ENCODE measurements at places on chromosomes 6 and 20.

DNA sequence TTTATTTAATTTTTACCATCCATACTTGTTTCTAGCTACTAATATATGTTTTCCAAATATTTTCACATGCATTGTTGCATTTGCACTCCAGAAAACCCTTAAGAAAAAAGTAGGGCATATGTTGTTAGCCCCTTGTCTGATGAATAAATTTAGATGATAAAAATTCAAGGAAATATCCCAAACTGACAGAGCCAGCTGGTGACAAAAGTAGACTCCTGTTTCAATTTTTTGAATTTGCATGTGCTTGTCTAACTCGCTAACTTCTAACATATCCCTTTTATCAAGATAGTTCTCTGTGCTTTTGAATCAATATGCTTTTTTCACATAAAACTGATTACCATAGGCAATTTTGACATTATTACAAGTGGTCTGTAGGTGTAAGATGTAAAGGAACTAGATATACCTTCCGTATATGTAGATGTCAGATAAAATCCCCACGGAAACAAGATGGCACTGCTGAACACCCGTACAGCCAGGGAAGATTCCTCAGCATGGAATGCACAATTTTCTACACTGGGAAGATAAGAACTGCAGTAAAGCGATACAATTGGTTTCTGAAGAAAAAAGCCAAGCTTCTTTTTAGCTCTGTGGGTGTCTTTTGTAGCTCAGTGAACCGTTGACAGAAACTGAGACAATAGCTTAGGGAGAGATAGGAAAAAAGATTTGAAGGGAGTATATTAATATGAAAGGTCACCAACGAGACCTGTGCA lies 437.6 kb upstream of the RNF217 start:
- no peak for DNase-seq

DNA sequence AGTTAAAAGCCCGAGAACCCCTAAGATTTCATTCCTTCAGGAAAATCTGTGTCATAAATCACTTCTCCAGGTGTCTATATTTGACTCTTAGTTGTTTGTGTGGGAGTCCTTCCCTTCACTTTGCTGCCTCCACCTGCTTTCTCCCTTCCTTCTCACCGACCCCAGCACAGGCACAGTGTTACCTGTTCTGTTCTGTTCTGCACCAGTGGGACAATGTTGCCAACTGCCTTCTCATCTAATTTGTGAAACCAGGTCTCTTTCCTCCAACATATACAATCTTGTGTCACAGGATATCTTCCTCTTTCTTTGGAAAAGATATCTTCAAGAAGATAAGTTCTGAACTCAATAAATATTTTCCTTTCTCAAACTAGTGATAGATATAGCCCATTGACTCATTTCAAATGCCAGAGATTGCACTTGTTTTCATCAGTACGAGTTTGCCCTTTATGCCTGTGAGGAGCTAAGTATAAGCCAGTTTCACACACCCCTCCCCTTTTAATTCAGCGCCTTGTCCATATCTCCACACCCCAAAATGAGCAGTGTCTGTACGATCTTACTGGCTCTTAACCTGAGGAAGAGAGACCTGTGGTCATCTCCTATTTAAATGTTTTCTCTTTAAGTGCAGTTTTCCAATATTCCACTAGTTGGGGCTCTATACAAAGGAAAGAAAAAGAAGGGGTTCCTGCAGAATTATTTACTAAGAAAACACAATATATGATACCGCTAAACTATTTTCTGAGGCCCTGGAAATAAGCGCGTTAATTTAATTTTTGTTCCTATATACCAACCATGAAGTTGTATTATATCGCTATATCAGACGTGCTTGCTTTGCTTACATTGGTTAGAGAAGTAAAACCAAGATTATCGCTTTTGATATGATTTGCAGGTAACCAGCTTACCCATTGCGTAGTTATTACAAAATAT lies 81.6 kb upstream of the PREP start:
- DNase-seq, result no peak

- no peak for DNase-seq
Measured at GRCh38 chr6:141056945-141057625, 1075.6 kb upstream of the GJE1 start.

- DNase-seq, result no peak
Measured at GRCh38 chr20:61664556-61665320, 400.9 kb downstream of the TAF4 start.

- DNase-seq, result no peak
Measured at GRCh38 chr20:49850463-49851230, 38.0 kb downstream of the SLC9A8 start.

- no peak for DNase-seq
Measured at GRCh38 chr6:95087394-95088097, 489.8 kb upstream of the MANEA start.

- DNase-seq, result no peak
Measured at GRCh38 chr20:48930035-48930434, 8.5 kb downstream of the ARFGEF2 start.

DNA sequence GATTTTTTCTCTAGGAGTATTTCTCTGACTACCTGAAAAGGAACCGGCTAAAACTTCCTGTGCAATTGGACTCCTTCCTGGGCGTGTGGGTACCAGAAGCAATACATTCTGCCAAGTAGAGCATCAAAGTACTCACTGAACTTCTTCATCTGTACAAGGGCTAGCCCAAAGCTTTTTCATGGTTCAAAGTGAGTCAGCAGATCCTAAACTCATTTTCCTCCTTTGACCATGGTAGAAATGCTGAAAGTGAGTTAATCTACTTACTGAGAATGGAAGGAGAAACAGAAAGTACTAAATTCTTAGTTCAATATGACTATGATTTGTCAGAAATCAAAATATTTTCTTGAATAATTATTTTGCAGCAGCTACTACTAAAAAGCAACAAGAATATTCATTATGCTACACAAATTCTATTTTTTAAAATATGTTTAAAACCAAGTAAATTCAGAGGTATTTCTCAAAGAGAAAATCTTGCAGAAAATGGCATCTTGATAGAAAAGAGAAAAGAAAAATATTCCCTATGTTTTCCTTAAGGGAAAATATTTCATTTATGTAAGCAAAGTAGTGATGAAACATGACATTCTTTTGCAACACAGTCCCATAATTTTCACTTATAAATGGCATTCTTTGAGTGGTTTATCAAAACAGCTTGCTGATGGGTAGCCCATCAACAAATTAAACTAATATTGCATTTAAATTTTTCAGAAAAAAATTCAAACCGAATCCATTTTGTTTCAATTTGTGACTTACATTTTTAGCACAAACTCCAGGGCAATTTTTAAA lies 3.7 kb upstream of the BEND6 start:
- DNase-seq, result no peak

DNA sequence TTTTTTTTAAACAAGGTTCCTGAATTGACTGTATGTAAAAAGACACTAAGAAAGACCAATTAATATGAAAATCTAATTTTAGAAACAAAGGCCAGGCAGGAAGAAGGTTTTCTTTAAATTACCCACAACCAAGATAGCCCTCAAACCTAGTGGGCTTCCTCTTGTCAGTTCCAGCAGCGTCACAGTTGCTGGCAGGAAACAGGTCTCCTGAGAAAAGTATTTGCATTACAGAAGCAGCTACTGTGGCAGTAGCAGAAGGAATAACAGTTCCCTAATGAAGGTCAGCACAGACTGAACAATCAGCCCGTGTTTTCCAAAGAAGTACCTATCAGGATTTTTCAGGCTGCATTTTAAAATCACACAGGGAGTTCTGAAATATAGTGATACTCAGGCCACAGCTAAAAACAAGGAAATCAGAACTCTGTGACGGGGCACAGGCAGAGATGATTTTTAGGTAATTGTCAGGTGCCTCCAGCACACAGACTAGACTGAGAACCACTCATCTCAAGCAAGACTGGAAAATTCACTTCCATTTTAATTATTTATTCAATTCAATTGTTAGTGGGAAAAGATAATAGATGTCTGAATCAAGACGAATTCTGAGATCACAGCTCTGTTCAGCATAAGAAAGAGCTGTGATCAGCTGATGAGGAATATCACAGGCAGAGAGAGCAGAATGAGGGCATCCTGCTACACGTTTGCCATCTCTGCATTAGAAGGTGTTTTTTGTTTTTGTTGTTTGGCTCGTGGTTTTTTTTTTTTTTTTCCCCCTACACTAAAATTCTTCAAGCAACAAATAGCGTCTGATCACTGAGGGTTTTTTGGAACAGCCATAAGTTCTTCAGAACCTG lies 230.5 kb upstream of the KHDRBS2 start:
- no peak for DNase-seq

DNA sequence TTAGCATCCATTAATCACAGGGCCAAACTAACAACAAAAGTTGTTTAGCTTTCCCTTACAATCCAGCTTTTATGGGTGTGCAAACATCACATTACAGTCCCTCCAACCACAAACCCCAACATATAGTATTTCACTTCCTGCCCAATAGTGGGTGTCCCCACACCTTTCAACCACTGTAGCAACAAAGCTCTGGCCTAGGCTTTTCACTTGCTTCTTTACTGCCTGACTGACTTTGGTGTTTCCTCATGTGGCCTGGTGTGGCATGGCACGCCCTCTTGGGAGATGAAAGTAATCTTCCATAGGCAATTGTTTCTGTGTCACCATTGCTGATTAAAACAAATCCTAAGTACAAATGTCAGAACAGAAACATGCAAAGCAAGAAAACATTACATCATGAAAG lies 46.3 kb downstream of the MCM8 start:
- DNase-seq, result peak; percentile 67

GRCh38 chr6:14804785-14805210 lies 441.1 kb upstream of the JARID2 start:
- DNase-seq, result no peak

DNA sequence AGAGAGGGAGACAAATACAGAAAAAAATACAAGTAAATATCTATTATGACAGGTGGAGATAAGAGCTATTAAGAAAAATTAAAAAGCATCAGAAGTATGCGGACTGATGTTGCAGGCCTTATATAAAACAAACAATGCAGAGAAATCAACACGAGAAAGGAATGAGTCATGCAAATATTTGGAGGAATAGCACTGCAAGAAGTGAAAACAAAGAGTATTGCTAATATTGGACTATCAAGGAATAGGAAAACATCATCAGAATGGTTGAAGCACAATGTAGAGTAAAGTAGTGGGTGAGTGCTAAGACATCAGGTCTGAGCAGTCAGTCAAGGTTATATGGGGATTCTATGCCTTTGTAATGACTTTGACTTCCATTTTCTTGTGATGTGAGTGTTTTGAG lies 657.5 kb upstream of the GJE1 start:
- DNase-seq, result no peak

DNA sequence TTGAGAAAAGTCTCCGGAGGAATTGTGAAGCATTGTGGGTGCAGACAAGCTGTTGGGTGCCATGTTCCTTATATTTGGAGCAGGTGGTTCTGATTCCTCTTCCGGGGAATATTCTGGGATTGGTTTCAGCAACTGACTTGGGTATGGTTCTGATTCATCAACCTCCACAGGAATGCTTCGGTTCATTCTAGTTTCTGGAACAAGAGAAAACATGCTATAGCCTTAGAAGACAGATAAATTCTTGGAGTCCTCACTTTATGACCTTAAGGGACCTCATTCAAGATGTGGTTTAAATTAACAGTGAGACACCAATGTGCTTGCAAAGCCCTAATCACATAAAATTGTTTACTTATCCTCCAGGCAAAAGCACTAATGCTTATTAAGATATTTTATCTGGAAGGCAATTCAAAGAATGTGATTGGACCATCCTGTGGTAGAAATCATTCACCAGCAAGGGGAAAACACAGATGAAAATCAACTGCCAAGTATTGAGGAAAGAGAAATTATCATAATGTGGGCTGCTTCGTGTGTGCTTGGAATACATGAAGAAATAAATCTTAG lies 13.7 kb downstream of the TRAF3IP2 start:
- no peak for DNase-seq

DNA sequence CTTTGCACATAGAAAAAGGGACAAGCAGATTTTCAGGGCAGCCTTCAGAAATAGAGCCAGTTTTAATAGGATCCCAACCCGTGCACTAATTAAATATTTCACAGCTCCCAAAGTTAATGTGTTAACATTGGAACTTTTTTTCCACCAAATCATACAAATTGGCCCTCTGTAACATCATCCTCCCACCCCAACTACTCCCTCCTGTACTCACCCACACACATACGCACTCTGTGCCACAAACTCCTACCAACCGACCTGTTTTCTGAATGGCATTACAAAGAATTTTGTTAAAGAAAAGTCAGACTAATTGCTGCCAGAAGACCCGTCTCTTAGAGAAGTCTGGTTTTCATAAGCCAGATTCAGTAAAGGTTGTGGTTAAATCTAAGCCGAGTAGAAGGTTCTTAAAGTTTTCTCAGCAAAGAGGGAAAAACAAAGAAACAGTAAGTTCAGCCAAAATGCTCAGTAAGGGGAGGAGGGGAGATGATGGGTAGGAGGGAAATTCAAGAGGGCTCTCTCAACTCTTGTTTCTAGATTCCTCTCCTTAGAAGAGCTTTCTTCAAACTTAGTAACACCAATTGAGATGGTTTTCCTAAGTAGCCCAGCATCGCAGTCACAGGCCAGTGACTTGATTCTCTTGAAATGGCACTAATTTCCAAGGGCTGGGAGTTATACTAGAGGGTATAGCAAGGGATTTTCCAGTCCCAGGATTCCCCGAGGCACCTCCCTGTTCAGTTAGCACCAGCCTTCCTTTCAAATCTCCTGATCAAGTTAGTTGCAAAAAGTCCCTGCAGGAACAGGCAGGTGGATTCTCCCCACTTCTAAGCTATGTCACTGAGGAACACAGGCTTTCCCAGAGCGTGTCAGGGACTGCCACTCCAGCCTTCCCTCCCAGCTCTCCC lies 27.9 kb downstream of the TFAP2A start:
- DNase-seq, result no peak

DNA sequence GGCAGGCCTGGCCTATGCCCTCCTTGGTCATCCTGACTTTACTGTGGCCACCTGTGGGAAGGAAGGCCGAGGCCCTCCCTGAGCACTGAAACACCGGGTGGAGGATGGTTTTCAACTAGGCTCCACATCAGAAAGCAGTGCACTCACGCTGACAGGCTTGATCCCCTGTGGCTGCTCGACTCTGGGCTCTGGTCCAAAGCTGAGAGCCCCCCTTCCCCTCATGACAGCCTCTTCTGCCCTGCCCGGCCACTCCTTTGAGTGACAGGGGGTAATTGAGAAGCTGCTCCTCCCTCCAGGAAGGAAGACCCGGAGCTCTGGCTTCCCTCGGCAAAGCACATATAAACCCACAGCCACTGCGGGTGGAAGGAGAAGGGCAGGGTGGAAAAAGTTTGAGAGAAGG lies 43.6 kb downstream of the MUC22 start:
- DNase-seq, result no peak

- no peak for DNase-seq
Measured at GRCh38 chr6:35300848-35301247, 3.2 kb downstream of the DEF6 start.

DNA sequence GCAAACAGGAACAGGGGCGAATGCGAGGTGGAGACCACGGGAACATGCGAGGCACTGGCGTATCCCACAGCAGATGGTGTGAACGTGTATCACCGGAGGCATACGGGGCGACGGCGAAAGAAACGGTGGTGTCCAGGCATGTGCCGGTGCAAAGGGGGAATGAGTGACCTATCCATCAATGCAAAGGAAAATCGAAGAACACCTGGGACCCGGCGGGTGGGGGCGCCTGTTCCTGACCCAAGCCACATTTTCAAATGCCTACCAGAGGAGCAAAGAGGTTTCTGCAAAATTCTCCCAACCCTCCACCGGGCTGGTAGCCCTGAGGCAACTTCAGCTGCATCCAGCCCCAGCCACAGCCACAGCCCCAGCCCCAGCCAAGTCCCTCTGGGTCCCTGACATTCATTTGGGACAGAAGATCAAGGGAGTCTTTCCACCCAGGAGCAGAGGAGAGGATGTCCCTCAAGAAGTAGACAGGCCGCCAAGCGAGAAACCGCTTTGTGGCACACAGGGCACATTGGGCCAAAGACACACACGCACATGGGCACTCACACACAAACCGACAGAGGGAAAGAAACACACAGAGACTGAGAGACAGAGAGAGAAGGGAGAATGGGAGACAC lies 164.0 kb upstream of the ZNF337 start:
- DNase-seq, result peak; percentile 47

All from stimulated activated effector memory CD8-positive, alpha-beta T cell treated with anti-CD3 and anti-CD28 coated beads, Interleukin-12 subunit alpha, Interleukin-12 subunit beta, amount 100 ng/mL, for 72 hours (primary cell).